M059J (cell line): ENCODE measurements at places on chromosomes 12 and 14. TPM values are rescaled to one million over a fixed set of nuclear protein-coding genes. Genes with fewer than 3 reads are reported as not detected.

Gene TSPAN19
- not detected in 2 replicates for total RNA-seq

Gene COQ5
- 34.4 and 39.3 TPM in 2 replicates for total RNA-seq

Gene C14orf93
- total RNA-seq, result 8.6 and 9.7 TPM in 2 replicates

Gene LUM
- 293 and 400 TPM in 2 replicates for total RNA-seq

Gene CABP1
- total RNA-seq, result not detected in 2 replicates

Gene GLS2
- 0.32 TPM in 1 of 2 replicates, not detected in the other for total RNA-seq

Gene CIROP
- not detected in 2 replicates for total RNA-seq

Gene GOLGA5
- total RNA-seq, result 36.6 and 36.7 TPM in 2 replicates

Gene TMPRSS12
- total RNA-seq, result not detected in 2 replicates

Gene CCNB1IP1
- 54.8 and 57.0 TPM in 2 replicates for total RNA-seq

Gene RPL10L
- not detected in 2 replicates for total RNA-seq

Gene PLEKHG7
- not detected in 2 replicates for total RNA-seq

Gene DNAJC22
- total RNA-seq, result 8.2 and 12.3 TPM in 2 replicates

Gene SIVA1
- 292 and 348 TPM in 2 replicates for total RNA-seq
